ENCODE measurements at places on chromosomes 4 and X.

GRCh38 chr4:177228599-177228998, 81.1 kb upstream of the NEIL3 start:
- no peak for DNase-seq

- DNase-seq = no peak
Observed at GRCh38 chr4:6507345-6507744, 34.9 kb upstream of the PPP2R2C start.

GRCh38 chrX:153924149-153924861, 1.8 kb downstream of the ARHGAP4 start:
- no peak for DNase-seq

DNA sequence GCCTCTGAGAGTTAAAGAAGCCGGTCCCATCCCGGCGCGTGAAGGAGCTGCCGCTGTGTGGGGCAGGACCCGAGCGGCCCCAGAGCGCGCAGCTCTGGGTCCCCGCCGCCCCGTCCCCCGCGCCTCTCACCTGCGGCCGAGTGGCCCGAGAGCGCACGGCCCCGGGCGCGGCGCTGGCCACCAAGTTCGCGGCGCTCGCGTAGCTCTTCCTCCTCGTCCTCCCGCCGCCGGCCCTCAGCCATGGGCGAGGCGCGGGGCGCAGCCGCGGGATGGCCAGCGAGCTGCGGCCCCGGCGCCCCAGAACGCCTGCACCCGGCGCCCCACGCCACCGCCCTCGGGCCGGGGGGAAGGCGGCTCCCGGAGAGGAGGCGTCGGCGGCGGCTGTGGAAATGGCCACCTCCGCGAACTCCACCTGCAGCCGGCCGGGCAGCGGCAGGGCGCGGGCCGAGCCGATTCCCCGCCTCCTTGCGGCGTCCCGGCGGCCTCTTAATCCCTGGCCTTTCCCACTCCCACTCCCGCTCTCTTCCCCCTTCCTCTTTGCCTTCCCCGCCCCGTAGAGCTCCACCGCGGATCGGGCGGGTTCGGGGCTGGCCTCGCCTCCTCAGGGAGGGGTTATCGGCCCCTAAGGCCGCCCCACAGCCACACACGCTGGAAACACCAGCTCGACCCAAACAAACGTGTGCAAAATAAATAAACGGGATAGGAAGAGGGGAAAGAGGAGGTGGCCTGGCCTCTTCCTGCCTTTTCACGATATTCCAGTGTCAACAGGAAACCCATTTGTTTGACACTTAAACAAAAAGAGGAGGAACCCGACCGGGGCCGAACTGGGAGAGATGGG, at the start of gene SH3D19:
Gene SH3D19 (minus strand): TSS at position 495 of the 838 bp plus-strand sequence. CDS start 253 bp downstream, at position 242.
- peak; percentile 61 for DNase-seq

DNA sequence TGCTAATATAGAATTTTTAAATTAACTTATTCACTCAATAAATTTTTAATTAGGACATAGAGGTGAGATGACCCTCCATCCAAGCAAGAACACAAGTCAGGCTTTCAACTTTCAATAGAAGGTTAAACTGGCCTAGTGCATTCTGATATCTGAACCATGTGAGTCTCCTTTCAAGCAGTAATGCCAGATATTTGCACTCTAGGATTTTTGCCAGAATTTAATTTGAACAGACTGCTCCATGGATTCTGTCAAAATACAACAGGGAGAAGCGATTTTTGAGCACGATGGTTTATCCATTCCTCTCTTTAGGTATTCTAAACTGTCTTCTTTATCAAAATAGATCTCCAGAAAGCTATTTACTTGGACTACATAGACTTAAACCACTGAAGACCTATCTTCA, 72.0 kb upstream of the DCLK2 start:
- DNase-seq = no peak

- peak; percentile 5 for DNase-seq
Observed at GRCh38 chr4:55312489-55313101, 33.4 kb upstream of the SRD5A3 start.

DNA sequence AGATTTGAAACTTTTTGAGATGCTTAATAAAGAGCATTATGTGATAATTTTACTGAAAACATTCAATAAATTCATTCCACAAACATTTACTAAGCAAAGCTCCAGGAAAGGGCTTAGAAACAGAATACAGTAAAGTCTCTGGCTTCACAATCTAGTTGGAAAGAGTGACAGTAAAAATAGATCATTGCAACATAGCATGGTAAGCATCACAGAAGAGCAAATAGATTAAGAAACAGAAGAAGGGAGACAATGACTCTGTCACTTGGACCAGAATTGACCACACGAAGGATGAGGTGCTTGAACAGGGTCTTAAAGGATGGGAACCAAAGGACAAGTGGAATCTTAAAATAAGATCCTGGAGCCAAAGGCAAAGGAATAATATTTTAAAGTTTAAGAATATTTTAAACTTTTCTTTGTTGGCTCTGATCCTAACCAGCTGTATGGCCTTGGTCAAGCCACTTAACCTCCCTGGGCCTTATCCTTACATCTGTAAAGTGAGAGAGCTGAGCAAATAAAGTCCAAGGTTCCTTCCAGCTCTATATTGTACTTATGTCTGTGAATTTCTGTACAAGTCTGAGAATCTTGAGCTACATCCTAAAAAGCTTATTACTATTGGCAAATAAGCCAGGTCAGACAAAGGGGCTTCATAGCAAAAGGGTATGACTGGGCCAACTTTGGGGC, 33.9 kb downstream of the SEC24D start:
- DNase-seq = no peak

DNA sequence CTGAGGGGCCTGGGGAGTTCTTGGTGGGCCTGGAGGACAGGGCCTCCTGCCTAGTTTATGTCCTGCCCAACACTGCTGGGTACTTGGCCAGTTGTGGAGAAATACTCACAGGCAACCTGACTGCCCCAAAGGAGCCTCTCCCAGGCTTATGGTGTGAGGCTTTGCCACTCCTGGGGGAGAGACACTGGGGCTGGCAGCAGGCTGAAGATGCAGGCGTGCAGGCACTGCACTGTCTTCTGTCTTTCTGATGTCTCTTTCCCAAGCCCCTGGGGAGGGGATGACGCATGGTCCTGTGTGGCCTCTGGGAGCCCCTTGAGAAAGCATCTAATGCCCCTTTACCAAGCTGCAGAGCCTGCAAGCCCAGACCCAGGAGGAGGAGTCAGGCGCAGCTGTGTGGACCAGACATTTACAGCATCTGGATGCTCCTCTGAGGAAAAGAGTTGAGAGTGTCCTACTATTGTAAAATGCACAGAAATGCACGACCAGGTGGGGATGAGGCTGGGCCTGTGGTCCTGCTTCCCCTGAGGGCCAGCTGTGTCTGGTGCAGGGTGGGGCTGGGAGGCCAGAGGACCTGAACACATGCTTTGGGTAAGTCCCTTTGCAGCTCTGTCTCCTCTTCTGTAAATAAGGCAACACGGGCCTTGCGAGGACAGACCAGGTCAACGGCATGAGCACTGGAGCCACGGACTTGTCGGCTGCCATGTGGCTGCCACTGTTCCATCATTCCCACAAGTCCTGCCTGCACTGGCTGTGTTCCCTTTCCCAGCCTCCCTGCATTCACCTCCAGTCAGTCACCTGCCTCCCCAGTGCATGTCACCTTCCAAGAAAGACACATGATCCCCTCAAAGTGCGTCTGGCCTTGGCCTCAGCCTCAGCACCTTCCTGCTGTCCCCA, 8.4 kb downstream of the TMEM271 start:
- DNase-seq = no peak

DNA sequence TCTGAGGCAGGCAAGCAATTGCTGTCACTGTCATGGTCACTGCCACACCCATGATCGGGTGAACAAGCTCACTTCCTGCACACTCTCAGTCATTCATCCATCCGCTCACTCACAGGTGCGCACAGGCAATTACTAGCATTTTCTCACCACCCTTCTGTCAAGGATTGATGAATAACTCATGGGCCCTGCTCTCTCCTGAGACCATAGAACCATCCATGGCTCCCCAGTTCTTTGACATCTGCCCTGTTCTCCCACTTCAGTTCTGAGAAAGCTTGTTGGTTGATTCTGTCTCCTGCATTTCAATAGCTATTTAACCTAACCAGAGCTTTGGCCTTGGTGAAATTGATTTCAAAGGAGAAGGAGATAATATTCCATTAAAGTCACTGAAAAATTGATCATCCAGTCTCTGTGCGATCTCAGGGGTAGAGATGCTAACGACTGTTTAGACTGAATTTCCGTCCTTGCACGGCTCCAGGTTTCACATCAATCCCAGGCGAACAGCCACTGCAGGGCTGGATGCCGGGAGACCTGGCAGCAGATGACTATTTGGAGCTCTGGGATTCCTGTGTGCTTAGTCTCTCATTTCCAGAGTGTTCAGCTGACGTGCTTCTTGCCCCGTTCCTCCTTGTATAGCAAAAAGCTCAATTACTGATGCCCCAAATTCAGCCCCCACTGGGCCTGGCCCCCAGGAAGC, 36.9 kb upstream of the ADRA2C start:
- no peak for DNase-seq

DNA sequence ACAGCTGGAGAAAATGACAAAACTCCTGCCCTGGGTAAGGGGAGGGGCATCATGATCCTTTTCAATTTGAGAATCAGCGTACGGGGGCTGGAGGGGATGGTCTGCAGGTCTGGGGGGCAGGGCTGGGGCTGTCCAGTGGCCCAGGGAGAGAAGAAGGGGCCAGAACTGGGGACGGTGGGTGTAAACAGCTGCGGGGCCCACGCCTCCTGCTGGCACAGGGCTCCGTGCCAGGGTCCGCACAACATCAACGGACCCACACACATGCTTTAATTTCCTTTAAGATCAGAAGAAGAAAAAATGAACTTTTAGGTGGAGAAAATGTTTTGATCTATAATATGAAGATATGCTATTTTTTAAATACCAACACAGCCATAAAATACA, 52.1 kb downstream of the PSAPL1 start:
- DNase-seq = no peak

DNA sequence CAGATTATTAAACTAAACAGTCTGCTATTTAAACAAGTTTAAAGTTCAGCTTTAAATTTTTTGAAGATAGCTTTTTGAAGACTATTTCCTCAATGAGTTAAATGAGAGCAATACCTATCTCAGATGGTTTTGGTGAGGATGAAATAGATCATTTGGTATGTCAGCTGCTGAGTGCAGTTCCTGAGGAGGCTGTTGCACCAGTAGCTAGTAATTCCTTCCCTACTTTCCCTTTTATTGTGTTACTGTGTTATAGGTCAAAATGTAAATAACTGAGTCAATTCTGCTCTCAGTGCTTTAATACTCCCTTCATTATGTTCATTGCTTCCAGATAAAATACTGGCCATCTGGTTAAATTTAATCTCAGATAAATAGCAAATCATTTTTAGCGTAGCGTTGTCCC, 48.6 kb downstream of the BMPR1B start:
- no peak for DNase-seq

- DNase-seq = no peak
Observed at GRCh38 chr4:114487101-114487500, 111.5 kb upstream of the UGT8 start.

- DNase-seq = no peak
Observed at GRCh38 chrX:118751950-118752783, 24.8 kb downstream of the IL13RA1 start.

GRCh38 chr4:92634882-92635281, 331.1 kb downstream of the GRID2 start:
- no peak for DNase-seq

- no peak for DNase-seq
Observed at GRCh38 chrX:126124721-126125120, 41.4 kb downstream of the DCAF12L2 start.

DNA sequence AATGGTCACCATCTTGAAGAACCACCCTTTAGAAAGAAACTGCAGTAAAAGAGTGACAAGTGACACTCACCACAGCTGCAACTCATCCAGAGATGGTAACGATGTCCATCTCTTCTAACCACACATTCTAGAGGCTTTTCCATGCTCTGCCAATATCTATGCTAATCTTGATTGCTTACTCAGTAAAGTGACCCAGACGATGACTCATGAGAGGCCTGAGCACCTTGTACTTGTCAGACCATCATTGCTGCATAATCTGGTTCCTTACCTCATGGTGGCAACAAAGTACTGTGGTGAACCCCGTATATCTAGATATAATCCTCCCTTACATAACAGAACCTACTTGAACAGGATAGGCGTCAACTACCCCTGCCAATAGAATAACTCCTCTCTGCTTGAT, 75.6 kb downstream of the CCNG2 start:
- no peak for DNase-seq

DNA sequence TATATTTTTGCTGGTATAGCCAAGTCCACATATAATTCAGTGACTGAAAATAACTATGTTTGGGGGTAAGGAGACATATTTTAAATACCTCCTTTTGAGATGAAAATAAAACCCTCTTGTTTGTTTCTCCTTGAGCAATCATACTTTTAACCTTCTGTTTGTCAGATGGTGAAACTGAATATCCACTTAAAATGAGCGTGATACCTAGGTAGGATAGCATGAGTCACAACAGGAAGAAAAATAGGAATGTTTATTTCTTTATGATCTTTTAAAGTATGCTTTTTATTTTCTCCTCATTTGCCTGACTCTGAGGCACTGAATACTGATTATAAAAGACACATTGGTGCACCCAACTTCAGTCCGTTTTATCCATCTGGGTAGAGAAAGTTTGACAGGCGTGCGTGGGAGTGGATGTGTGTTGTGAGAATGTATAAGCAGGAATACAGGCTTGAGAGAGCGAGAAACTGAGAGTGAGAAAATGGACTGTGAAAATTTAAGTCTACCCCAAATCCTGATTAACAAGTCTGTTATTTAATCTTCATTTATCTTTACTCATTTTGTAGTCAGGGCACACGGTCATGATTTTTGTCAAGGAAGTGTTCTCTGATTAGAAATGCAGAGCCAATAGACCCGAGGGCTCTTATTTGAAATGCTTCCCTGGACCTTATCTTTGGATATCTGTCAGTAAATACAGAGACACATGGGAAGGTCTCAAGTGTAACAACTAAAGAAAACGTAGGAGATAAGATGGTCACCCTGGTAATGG, 62.1 kb upstream of the ANTXR2 start:
- DNase-seq = no peak

GRCh38 chrX:96211953-96212352, 472.7 kb upstream of the DIAPH2 start:
- no peak for DNase-seq

GRCh38 chr4:139419388-139419914, 34.5 kb upstream of the RAB33B start:
- DNase-seq = peak; percentile 18

Data from left kidney (tissue), 8 donors.